Amniotic epithelial cell (primary cell): ENCODE measurements at places on chromosomes 4 and X.

GRCh38 chr4:174427571-174428140 is 94.6 kb downstream of the HPGD start:
- DNase-seq: peak; percentile 71

GRCh38 chr4:13322681-13323101 is 161.4 kb downstream of the RAB28 start:
- peak; percentile 92 for DNase-seq

DNA sequence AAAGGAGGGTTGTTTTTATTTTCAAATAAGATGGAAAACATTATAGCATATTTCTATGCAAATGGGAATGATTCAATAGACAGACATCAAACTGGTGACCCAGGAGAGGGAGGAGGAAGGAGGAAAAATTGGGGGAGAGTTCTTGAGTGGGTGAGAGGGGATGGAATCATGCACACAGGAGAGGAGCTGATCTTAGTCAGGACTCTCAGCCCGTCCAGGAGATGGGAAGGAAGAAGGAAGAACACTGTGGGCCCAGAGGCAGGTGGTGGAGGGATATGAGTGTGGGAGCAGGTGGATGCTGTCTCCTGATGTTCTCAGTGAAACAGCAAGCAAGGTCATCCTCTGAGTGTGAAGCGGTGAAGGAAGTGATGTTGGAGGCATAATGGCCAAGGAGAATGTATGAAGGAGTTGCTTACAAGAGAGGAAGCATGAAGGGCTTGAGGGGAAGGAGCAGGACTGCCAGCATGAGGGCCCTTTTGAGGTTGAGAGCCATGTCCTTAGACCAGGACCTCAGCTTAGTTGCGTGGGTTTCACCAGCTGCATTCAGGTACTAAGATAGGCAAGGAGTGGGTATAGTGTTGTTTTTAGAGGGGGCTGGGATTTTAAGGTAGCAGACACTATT is 161.7 kb upstream of the NAP1L5 start:
- no peak for DNase-seq

GRCh38 chr4:6109842-6110560 is 90.3 kb downstream of the JAKMIP1 start:
- DNase-seq: no peak

DNA sequence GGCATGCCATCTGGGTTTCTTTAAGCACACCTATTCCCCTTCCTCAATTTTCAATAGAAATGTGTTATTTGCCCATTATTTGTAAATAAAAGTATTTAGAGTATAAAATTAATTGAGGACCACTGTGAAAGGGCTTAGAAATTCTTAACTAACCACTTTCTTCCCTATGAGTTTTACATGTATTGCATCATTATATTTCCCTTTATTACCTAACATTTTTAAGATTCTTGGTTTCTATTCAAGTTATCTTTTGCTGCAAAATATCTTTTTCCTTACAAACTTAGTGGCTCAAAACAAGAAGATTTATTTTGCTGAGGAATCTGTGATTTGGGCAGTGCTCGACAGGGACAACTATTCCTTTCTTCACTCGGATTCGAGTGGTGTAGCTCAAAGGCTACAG is 40.5 kb downstream of the GRID2 start:
- DNase-seq: no peak

DNA sequence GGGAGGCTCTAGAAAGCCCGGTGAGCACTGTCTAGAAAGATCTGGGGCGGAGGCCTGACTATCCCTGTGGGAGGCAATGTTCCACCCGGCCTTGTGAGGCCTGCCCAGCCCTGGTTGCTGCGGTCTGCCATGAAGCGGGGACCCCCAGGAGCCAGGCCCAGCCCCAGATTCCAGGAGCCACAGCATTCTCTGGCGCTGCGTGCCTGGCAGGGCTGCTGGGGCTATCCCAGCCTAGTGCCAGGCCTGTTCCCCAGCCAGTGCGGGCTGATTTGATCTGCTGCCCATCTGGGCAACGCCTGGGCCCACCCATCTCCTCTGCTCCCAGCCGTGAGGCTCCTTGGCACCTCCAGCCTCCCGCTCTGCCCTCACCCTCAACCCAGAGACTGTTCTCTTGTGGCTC is 19.6 kb downstream of the ATP2B3 start:
- DNase-seq: no peak

DNA sequence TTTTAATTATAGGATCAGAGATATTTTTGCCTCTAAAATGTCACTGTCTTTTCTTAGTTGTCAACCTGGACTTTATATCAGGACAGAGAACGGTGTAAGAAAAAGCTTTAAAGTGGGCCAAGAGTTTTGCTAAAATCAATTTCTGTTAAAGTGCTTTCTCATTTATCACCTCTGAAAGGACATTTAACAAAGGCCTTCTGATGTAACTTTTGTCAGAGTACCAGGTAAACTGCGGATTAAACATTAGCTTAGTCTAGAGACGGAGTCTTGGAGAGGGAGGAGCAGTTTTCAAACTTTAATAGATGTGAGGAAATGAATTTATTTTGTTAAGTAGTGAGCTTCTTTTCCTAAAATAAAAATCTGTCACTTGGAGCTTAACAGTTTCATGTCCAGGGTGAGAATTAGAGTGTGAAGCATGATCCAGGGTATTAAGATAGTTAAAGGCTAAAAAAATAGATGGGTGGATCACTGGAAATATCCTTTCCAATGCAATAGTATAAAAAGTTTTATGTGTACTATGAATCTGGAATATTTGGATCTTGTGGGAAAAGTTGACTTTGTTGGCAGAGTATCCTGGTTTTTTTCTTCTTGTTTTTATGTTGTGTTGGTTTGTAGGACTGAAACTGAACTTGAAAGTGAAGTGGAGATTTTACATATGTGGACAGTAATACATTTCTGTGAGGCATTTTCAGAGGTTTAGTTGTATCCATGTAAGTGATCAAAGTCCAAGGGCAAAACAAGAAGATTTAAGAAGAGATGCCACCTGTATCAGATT is 33.6 kb upstream of the BMPR1B start:
- DNase-seq: no peak

GRCh38 chr4:78014889-78015886 is 41.9 kb upstream of the FRAS1 start:
- no peak for DNase-seq

GRCh38 chrX:109622270-109622669 is 2.7 kb downstream of the KCNE5 start:
- DNase-seq: no peak

GRCh38 chr4:16503421-16504100 is 277.3 kb upstream of the TAPT1 start:
- no peak for DNase-seq

GRCh38 chrX:134752558-134752957 is 94.3 kb upstream of the PLAC1 start:
- no peak for DNase-seq

- DNase-seq: no peak
These were observed 685 bp downstream of the COMMD8 start for GRCh38 chr4:47462799-47463234.

- DNase-seq: no peak
These were observed 64.2 kb downstream of the TET2 start for GRCh38 chr4:105210916-105211315.

DNA sequence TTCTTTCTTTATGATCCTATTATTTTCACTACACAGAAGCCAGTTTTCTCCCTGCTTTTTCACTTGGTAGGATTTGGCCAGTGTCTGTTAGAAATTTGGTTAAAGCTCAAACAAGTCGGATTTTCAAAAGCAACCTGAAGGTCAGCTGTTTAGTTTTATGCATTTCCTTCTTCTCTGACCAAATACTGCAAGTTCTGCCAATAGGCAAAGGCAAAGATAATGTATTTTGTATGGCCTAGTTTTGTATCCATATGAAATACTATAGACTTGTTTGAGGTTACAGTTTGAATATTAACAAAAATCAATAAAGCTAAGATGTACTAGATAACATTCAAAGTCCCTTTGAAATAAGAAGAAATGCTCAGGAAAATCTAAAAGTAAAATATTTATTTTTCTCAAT is 439.4 kb downstream of the TRIML1 start:
- DNase-seq: no peak

GRCh38 chrX:37746218-37746941 is 33.5 kb upstream of the CYBB start:
- peak; percentile 33 for DNase-seq

- DNase-seq: no peak
These were observed 303.1 kb upstream of the GRIA3 start for GRCh38 chrX:122880952-122881351.

- DNase-seq: no peak
These were observed 166.8 kb downstream of the STIM2 start for GRCh38 chr4:27027428-27027827.

GRCh38 chrX:41095908-41096307 is 10.7 kb downstream of the USP9X start:
- DNase-seq: no peak

GRCh38 chrX:43175434-43175833 is 397.5 kb upstream of the PPP1R2C start:
- DNase-seq: no peak

DNA sequence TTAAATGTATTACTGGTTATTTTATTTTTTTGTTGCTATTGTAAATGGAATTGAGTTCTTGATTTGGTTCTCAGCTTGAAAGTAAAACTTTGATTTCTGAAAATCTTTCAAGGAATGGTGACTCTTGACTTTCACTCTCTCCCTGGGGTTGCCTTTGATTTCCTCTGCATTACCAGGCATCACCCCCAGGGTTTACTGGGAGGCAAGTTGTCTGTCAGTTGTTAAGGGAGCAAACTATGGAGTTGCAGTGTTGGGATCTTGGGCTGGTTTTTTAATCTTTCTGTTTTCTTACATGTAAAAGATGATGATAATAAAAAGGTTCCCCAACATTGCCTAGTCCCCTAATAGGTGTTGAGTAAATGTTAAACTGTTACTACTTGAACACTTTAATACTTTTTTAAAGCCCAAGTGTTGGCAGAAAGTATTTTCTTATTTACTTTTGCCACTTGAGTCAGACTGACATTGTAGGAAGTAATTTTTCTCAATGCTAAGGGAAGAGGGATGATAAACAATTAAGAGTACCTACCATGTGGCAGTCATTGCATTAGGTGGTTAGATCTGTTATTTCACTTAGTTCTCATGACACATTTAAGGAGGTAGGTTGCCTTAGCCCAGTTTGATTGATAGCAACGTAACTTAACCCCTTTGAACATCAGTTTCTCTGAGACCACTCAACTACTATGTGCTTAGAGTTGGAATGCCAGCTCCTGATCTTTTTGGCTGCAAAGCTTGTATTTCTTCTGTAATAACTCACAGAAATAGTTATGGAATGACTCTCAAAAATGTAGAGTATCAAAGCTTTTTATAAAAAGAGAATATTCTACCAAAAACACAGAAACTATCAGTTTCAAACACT is 67.1 kb downstream of the DCLK2 start:
- no peak for DNase-seq

- no peak for DNase-seq
These were observed 215.2 kb upstream of the GK2 start for GRCh38 chr4:79623021-79623870.

GRCh38 chr4:112085156-112086035 is 59.9 kb upstream of the FAM241A start:
- no peak for DNase-seq

DNA sequence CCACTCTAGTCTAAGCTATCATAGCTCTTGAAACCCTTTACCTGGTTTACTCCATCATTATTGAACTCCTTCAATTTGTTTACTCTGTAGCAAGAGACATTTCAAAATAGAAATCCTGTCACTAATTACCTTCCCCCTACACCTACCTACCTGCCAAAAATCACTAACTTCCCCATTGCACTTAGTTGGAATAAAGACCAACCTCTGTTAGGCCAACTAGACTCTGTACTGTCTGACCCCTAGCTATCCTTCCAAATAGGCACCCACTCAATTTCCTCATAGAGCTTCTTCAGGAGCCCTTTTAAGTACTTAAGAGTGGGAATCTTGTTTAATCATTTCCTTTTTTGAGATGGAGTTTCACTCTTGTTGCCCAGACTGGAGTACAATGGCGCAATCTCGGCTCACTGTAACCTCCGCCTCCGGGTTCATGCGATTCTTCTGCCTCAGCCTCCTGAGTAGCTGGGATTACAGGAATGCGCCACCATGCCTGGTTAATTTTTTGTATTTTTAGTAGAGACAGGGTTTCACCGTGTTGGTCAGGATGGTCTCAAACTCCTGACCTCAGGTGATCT is 8.9 kb upstream of the CDKL2 start:
- no peak for DNase-seq

GRCh38 chr4:181896614-181897013 is 346.6 kb upstream of the TENM3 start:
- peak; percentile 55 for DNase-seq

DNA sequence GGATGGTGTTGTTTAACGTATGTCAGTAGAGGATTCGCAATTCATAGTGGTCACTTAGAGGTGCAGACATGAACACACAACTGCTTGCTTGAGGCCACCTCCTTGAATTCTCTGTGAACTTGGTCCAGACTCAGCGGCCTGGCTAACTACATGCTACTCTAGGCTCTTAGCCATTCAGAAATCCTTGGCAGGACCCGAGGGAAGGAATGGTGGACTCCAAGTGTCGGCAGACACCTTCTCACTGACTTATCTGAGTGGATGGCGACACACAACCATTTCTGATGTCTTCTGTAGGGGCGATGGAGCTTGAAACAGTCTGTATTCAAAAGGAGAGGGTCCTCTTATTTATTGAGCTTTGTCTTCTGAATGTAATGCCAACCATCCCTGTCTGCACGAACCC is 24.4 kb downstream of the ADGRL3 start:
- no peak for DNase-seq

- DNase-seq: no peak
These were observed 56.3 kb upstream of the SLC7A11 start for GRCh38 chr4:138298431-138298830.

GRCh38 chr4:7236847-7237246 is 44.5 kb downstream of the SORCS2 start:
- DNase-seq: no peak

- peak; percentile 65 for DNase-seq
These were observed 88.0 kb downstream of the FNIP2 start for GRCh38 chr4:158856852-158857251.

- DNase-seq: peak; percentile 30
These were observed 34.8 kb downstream of the SMPX start for GRCh38 chrX:21723084-21723483.

GRCh38 chr4:141524116-141524515 is 112.3 kb upstream of the IL15 start:
- DNase-seq: peak; percentile 53

GRCh38 chrX:97842468-97843199 is 958.9 kb downstream of the RPA4 start:
- no peak for DNase-seq

DNA sequence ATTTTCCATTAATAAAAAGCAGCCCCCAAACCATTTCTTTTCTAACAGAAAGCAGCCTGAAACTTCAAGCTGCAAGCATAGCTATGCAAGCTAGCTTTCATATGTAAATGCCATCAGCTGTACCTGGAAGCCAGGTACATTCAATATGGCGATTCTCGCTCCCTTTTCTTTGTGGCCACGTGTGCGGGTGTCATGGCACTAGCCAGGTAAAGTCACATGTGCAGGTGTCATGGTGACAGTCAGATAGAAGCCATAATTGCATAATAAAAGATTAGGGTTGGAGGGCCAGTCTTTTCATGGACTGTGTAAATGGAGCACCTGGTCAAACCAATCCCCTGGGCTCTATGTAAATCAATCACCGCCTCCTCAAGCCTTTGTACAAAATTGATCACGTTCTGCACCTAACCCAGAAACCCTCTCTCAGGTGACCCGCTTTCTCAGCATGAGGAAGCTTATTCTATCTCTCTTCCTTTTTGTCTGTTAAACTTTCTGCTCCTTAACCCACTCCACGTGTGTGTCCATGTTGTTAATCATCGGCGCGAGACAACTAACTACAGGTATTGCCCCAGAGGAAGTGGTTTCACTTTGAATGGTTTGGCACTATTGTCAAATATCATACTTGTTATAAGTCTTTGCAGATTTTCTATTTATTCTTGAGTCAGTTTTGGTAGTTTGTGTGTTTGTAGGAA is 18.0 kb upstream of the RHOXF2 start:
- DNase-seq: no peak

- no peak for DNase-seq
These were observed 18.9 kb downstream of the TSPAN5 start for GRCh38 chr4:98639523-98639922.
